Eye (tissue), 1 donor: ENCODE measurements at places on chromosomes 7 and 10.

- DNase-seq: peak; percentile 40
These were observed 178.0 kb upstream of the GLI3 start for GRCh38 chr7:42414941-42415505.

GRCh38 chr7:91033574-91033973, 230.7 kb upstream of the FZD1 start:
- no peak for DNase-seq

DNA sequence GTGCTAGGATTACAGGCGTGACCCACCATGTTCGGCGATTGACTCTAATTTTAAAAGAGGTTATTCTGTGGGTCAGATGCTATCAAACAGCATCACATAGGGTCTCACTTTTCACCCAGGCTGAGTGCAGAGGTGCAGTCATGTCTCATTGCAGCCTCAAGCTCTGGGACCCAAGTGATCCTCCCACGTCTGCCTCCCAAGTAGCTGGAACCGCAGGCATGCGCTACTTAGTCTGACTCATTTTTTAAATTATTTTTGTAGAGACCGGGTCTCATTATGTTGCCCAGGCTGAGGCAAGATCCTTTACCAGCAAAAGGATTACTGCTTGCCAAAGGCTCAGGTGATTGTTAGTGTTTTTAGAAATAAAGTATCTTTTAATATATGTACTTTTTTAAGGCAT, 42.9 kb upstream of the STOX1 start:
- no peak for DNase-seq

DNA sequence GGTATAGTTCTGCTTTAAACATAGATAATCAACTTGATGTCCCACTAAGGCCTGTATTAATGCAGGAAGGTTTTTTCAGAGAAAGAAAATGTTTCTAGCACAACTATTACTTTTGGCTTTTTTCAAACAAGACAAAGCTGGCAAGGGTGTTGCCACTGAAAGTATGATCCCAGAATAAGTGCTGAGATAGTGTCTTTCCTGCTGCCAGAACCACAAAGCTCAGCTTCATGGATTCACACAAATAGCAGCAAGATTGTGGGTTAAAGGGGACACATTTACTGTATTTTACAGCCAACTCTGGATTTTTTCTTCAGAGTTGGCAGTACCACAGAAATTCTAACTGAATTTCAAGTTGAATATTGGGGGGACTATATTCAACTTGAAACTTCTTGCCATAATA, 4.3 kb downstream of the NCOA4 start:
- DNase-seq: no peak

DNA sequence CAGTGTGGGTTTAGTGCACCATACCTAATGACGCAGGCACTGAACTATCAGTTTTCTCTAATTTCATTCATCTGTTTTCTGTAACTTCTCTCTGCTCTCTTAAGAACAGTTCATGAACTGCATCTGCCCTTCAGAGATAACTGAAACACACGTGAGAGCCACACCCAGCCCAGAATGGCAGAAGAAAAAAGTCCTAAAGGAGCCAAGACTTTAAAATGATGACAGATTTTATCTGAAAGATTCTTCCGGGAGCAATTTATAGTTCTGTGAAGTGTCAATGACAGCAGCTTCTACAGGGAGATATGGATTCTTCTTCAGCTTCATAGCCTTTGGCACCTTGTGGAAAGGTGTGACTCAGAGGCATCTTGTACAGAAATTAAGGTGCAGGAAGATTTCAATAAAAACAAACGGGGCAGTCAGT, 211.5 kb upstream of the SLC26A5 start:
- DNase-seq: no peak

DNA sequence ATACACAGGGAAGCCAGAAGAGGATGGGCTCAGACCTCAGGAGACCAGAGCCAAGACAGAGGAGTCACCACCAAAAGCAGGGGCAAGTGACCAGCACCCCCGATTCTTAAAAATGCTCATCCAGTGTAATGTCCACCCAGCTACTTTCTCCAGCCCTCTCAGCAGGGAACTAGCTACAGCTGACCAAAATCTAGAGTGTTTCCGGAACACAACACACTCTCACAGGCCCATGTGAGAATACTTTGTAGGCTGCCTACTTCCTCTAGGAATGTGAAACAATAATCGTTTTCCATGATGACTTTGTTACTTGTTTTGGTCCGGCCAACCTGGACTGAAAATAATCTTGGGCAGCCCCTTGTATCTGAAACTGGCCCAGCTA, 14.5 kb downstream of the PSAP start:
- DNase-seq: no peak

- peak; percentile 48 for DNase-seq
These were observed 6.9 kb upstream of the MINDY4 start for GRCh38 chr7:30764030-30764975.

GRCh38 chr7:157522954-157523353, 186.2 kb downstream of the DNAJB6 start:
- no peak for DNase-seq

DNA sequence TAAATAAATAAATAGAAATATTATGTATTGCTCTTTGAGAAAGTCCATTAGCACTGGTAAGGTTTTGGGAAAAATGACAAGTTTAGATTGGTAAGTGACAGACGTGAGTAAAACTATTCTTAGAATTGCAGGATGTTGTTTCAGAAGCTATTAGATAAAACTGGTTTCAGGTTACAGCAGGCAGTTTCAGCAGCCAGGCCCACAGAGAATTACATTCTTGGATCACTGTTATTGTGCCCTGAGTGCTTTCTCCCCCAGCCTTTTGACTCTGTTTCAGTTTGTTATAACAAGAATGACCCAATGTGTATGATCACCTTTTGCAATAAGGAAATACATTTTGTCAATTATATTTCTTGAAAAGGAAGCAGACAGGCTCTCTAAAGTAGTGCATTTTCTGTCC, 86.5 kb downstream of the DKK1 start:
- no peak for DNase-seq

GRCh38 chr7:113199841-113200240, 81.5 kb upstream of the SMIM30 start:
- no peak for DNase-seq

- peak; percentile 81 for DNase-seq
These were observed 1.1 kb upstream of the PWWP2B start for GRCh38 chr10:132395704-132396493.

GRCh38 chr7:117322741-117323304, at the start of gene WNT2:
TSS of gene WNT2 (minus strand) at chr7:117323058. CDS start at chr7:117322989, 69 bp downstream.
- peak; percentile 68 for DNase-seq

- DNase-seq: no peak
These were observed 196.6 kb upstream of the TMEM196 start for GRCh38 chr7:19969859-19970493.

DNA sequence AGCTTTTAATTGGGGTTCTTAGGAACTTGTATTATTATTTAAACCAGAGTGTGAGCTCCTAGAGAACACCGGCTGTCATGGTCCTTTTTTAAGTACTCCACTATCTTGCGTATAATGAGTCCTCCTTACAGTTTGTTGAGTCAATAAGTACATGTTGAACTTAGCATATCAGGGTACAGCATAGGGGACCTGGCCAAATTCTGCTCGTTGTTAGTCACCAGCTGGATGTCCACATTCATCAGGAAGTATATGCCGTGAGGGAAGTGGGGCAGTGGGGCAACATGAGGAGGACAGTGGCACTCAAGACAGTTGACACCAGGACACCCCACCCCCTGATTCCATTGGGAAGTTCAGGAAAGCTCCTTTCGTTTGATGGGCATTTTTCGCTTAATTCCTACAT, 16.6 kb downstream of the RPP30 start:
- no peak for DNase-seq

DNA sequence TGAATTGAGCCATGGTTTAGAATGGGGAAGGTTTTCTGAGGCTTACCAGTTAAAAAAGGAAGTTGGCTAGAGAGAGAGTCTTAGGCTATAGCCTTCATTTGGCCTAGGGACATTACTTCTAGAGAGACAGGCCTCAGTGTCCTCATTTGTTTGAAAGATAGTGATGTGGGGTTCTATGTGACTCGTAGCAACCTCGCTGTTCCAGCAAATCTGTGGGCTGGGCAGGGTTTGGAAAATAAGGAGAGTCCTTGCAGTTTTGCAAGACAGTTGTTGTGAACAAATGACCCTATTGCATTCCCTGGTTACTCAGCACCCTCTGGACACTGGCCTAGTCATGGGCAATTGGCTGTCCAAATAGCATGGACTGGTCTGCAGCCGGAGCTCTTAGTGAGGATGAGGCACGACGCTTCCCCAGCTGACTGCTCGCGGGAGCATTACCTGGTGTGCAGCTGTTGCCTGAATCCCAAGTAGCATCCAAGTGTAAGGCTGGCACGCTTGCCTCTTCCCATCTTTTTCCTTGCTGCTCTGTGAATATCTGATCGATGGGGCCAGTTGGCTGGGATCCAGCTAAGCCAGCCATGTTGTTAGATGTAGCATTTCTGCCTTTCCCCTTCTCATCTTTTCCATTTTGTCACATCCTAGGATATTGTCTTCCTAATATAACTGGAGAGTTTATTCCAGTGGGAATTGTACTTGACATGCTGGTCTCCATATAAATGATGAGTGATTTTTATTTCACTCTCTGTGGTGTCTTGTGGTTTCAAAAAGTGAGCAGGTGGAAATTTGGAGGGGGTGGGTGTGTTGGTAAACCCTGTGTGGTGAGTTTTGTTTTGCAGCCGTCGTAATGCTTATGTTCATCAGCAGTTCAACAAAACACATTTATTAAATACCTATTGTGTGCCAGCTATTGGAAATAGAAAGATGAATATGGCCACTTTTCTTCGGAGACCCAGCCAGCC, 99.8 kb downstream of the SND1 start:
- peak; percentile 33 for DNase-seq

- DNase-seq: peak; percentile 9
These were observed 2.2 kb upstream of the ADIRF start for GRCh38 chr10:86965986-86966654.

- DNase-seq: peak; percentile 36
These were observed 910 bp downstream of the WIPF3 start for GRCh38 chr7:29806995-29807841.

GRCh38 chr7:51101111-51101757, 215.4 kb downstream of the COBL start:
- no peak for DNase-seq

DNA sequence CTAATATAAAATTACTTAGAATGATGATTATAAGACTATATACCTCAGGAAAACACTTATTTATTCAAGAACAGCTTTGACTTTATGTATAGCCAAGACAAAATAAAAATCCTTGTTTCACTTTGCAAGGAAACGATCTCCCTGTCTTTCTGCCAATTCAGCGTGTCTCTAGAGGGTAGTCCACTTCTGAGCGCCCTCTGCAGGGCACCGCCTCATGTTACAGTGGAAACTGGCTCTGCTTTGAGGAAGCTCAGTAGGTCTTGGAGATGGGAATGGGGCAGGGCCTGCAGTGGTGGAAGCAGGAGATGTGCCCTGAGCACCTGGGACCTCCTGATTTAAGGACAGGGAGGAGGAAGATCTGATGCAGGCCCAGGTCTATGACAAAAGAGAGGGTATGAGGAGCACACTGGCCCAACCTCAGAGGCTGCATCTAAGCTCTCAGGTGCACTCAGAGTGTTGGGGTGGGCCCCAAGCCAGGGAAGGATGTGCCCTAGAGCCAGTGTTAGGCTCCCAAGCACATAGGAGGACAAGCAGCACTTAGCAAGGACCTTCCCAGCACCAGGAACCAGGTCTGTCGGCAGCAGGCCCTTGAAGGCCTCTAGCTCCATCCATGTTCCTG, 481.0 kb downstream of the TNS3 start:
- no peak for DNase-seq

- DNase-seq: no peak
These were observed 2.1 kb downstream of the SYNPO2L start for GRCh38 chr10:73653701-73654100.

DNA sequence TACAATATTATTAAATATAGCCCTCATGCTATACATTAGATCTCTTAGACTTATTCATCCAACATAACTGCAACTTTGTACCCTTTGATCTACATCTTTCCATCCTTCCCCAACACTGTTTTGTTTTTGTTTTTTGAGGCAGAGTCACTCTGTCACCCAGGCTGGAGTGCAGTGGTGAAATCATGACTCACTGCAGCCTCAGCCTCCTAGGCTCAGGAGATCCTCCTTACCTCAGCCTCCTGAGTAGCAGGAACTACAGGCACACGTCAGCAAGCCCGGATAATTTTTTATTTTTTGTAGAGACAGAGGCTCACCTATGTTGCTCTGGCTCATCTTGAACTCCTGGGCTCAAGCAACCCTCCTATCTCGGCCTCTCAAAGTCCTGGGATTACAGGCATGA, 53.3 kb downstream of the NT5C2 start:
- DNase-seq: no peak

GRCh38 chr7:14085901-14086300, 96.4 kb upstream of the ETV1 start:
- no peak for DNase-seq

DNA sequence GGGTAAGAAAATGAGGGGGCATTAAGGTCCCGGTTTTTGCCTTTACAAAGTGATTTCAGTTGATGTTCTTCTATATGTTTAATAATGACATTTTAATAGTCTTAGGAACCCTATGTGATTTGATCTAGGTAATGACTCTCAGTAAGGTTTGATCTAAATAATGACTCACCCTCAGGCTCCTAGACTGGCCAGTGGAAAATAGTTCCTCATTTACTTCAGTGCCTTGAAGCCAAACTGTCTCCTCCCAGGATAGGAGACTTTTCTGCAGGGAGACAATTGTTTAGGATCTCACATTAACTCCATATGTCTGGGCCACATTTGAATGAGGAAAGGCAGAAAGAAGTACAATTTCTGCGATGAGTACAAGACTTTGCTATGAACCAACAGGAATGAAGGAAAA, 1331.9 kb downstream of the XPNPEP1 start:
- DNase-seq: no peak

DNA sequence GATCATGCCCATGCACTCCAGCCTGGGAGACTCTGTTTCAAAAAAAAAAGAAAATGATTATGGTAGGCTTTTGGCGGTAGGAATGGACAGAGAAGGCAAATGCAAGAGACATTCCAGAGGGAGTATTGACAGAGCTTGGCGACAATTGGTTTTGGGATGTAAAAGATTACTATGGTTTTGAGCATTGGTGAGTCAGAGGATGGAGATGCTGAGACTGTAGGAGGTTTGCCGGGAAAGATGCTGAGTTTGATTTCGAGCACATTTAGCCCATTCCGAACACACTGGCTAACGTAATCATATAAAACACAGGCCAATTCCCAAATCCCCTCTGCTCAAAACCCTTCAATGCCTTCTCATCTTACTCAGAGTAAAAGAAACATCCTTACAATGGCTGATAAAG, 161.6 kb upstream of the MKLN1 start:
- no peak for DNase-seq

- no peak for DNase-seq
These were observed 89.0 kb downstream of the AMPH start for GRCh38 chr7:38542156-38542555.

DNA sequence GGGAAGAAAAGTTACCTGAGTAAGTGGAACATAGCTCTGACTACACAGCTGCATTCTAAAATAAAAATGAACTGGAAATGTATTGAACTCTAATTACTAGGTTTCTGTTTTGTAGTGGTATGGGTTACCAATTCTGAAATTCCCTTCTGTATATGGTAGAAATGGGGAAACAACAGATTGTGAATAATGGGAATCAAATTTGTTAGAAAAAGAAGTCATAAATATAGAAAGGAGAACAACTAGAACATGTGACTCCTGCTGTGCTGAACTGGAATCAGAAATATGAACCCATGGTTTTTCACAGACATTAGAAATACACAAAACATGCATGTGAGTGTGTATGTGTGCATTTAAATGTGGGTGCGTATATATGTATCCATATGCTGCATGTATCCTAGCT, 27.0 kb downstream of the MCMBP start:
- no peak for DNase-seq

GRCh38 chr10:113350311-113351040, 202.4 kb upstream of the HABP2 start:
- no peak for DNase-seq

GRCh38 chr10:97393034-97393573, 8.0 kb downstream of the RRP12 start:
- DNase-seq: no peak
